NCI-H187 treated with DMSO at 0.1 percent for 48 hours (cell line): ENCODE measurements at places on chromosomes 11 and 22.

GRCh38 chr11:112599856-112600533, 339.3 kb upstream of the PLET1 start:
- no peak for DNase-seq

- no peak for DNase-seq
These were observed 117.4 kb upstream of the BID start for GRCh38 chr22:17891481-17892167.

GRCh38 chr22:40407021-40407761, 36.8 kb downstream of the SGSM3 start:
- no peak for DNase-seq

DNA sequence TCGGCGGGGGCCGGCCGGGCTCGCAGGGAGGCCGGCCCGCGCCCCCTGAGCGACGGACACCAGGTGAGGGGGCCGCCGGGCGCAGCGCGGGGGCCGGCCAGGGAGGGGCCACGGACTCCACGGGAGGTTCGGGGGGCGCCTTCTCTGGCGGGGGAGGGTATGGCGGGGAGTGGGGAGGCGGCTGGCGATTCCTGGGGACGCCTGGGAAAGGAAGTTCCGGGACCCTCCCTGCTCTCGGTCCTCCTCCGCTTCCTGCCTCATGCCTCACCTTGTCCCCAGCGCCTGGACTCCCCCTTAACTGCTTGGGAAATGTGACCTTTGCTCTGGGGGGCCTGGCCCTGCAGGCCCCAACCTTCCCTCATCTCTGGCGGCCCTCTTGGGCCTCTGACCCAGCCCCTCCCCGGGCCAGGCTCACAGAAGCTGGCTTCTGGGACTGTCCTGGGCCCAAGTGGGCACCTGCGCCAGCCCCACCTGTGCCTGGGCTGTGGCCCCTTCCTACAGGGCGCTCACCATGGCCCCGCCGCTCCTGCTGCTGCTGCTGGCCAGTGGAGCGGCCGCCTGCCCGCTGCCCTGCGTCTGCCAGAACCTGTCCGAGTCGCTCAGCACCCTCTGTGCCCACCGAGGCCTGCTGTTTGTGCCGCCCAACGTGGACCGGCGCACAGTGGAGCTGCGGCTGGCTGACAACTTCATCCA, 516 bp downstream of the LRFN4 start:
- DNase-seq: no peak

DNA sequence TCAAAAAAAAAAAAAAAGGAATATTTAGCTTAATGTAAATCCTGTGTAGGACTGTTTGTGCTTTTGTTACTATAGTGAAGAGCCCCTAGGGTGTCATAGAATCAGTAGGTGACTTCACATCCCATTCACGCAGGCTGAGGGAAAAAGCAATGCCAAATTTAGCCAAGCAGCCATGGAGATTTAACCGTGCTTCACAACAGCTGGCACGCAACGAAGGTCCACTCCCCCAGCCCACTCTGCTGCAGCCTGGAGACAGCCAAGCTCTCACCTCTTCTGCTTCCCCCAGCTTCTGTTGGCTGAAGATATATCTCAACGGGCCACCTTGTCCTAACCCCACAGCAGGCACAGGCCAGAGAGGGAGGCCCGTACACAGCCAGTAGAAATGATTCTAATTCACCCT, 78.8 kb upstream of the BID start:
- no peak for DNase-seq

- no peak for DNase-seq
These were observed 898.3 kb downstream of the BRD1 start for GRCh38 chr22:48929276-48929790.

DNA sequence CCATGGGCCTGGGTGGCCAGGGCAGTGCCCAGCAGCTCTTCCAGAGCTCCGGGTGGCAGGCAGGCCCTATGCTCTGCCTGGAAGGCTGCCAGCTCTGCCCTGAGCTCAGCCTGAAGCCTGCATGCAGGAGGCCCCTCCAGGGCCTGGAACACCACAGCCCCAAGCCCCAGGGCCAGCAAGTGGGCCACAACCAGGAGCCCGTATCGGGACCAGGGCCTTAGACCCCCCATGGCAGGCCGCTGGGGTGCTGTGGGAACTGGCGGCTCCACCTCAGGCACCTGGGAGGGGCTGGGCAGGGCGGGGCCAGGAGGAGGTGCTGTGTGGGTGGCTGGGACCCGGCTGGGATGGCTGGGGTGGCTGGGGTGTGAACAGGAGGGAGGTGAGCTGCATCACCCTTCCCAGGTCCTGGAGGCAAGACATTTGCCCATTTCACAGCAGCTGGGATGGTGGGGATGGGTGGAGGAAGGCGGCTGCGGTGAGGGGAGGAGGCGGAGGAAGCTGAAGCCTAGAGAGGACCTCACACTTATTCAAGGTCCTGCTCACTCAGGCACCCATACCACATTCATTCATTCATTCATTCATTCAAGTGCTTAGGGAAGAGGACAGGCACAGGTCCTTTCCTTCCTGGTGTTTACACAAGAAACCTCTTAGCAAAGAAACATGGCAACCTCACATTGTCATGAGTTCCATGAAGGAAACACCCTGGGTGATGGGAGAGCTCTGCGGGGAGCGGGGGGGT, at the start of gene KCNK7:
Gene KCNK7, minus strand, starts transcription at position 258 of the 739 bp plus-strand sequence. Its CDS starts 28 bp downstream, at position 230.
- no peak for DNase-seq
